ENCODE measurements at places on chromosomes 1 and 21. TPM values are rescaled to one million over a fixed set of nuclear protein-coding genes. Genes with fewer than 3 reads are reported as not detected.

Gene TEDDM1
- total RNA-seq: not detected

DNA sequence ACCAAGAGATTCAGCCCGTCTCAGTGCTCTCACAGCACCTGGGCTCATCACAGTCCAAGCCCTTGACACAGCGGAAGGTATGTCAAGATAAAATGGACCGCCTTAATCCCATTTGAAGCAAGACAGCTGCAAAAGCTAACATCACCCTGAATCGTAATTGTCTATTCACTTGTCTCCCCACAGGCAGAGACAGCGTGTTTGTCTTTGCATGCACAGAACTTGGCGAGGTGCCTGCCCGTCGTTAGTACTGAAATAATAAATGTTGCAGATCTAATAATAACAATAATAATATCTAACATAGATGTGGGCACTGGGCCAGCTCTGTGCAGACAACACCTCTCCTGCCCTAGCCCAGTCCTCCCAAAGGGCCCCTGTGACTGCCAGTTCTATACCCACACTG, 271.7 kb downstream of the NPHP4 start:
- no peak for DNase-seq

- DNase-seq: no peak
These were observed 72.4 kb downstream of the PIK3CD start for GRCh38 chr1:9723926-9724325.

- DNase-seq: no peak
These were observed 2.3 kb upstream of the CATSPERE start for GRCh38 chr1:244458781-244459180.

GRCh38 chr1:43039228-43040055, 80.8 kb upstream of the SLC2A1 start:
- no peak for DNase-seq

DNA sequence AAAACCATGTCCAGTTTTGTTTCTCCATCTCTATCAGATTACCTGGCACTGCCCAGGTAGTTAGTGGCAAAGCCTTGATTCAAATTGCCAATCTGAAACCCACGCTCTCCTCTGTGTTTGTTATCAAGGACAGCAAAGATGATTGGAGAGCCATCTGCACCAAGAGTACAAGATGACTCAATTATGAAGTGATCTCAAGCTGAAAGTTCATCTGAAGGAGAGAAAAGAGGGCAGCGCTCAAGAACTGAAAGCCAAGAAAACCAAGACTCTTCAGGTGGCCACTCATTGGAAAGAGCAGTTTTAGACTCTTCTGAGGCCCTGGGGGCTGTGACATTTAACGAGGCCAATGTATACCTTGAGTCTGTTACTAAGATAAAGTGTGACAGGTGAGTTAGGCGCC, 13.8 kb downstream of the RXRG start:
- no peak for DNase-seq

DNA sequence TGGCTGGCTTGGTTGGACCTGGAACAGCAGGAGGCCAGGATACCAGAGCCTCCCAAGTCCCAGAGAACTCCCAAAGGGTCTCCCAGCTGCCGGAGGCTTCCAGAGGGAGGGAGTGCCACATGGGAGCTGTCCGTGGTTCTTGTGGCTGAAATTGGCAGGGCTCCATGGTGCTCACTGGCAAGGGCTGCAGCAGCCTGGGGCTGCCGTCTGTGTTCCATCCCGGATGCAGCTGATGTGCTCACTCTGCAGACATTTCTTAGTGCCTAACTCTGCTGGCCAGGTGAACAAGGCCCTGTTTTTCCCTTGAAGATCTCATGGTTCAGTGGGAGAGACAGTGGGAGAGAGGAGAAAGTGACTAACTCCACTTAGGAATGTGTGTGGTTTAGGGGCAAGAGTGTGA, 261.1 kb downstream of the CAMTA1 start:
- DNase-seq: peak; percentile 49
